Endothelial cell (in vitro differentiated cells): ENCODE measurements at places on chromosomes 4 and X.

DNA sequence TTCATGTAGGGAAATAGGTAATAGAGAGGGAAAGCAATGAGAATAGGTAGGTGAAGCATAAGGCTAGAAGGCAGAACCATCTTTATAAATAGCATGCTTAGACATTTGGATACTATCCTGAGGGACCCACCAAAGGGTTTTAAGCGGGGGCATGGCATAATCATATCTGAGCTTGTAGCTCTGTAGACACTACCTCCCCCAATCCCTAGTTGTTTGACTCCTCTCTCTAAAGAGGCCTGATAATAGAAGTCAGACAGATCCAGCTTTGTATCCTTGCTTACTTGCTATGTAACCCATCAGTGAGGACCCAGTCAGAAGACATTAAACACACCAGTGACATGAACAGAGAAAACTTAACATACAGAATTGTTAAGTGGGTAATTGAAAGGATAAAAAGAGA lies 58.7 kb downstream of the SCFD2 start:
- no peak for DNase-seq

- peak; percentile 29 for DNase-seq
These were observed 825 bp upstream of the RASGEF1B start for GRCh38 chr4:81472281-81473182.

- no peak for DNase-seq
These were observed 6.8 kb downstream of the AKAP17A start for GRCh38 chrX:1598021-1598875.

DNA sequence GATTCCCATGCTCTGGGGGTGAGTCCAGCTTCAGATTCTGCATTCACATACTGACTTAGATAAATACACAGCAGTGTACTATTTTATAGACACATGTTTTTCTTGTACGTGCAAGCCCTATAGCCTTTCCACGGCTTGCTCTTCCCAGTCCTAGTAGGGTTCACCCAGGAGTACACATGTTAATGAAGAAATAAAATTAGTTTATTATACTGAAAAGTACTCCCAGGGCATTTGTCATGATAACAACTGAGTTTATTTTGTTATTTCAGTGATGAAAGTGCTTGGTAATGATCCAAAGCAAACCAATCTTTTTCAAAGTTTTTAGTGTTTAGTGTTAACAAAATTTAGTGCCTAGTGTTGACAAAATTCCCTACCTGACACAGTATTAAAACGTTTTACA lies 21.3 kb downstream of the MAPK10 start:
- DNase-seq: no peak

GRCh38 chr4:94540476-94540875 lies 88.7 kb downstream of the PDLIM5 start:
- no peak for DNase-seq

- no peak for DNase-seq
These were observed 16.0 kb downstream of the CCNQ start for GRCh38 chrX:153582896-153583295.

GRCh38 chr4:155802190-155802959 lies 43.6 kb downstream of the GUCY1B1 start:
- no peak for DNase-seq

GRCh38 chrX:130085551-130086446 lies 24.5 kb downstream of the ELF4 start:
- peak; percentile 34 for DNase-seq

DNA sequence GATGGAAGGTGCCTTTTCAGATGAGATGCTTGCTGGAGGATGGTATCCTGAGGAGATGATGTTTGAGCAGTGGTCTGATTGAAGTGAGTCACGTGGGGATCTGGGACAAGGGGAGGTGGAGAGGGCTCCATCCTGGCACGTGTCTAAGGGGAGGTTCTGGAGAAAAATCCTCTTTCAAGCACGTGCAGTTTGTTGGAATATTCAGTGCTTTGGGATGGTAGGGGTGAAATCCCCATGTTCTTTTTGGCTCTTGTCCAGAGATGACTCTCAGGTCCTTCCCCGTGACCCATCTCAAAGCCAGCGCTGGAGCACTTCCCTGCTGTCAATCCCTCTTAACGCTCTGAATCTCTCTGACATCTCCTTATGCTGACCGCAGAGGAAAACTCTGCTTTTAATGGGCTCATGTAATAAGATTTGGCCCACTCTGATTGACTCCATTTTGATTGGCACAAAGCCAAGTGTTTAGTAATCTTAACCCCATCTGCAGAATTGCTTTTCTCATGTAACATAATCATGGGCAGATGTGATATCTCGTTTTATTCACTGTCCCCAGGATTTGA lies 10.8 kb upstream of the KLKB1 start:
- DNase-seq: no peak

DNA sequence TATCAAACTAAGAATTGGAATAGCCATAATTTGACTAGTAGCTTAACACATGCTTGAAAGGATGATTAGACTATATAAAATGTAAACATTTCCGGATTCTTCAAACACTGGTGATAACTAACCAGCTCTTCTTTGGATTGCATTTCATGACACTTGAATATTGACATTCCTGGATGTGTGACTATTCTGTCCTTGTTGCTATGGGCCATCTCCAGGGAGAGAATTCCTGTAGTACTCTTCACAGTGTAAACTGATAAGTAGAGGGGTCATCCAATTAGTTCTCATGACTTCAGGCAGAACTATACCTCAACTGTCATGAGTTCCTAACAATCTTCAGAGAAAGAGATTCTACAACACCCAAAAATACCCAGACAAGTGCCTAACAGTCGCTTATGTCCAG lies 1026.7 kb upstream of the TENM3 start:
- DNase-seq: no peak

DNA sequence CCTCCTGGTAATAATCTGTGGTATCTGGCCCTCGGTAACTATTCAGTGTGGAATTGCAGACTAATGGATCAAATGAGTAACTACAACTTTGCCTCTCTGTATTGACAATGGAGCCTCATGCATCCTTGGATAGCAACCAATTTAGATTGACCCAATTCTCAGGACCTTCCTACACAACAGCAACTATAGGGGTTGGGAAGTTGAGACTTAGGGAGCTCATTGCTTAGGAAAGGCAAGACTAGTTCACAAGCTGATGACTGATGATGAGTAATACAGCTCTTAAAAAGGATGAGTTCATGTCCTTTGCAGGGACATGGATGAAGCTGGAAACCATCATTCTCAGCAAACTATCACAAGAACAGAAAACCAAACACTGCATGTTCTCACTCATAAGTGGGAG lies 47.5 kb upstream of the KLHL13 start:
- DNase-seq: no peak

GRCh38 chrX:317424-318067 lies 1.1 kb downstream of the GTPBP6 start:
- no peak for DNase-seq

DNA sequence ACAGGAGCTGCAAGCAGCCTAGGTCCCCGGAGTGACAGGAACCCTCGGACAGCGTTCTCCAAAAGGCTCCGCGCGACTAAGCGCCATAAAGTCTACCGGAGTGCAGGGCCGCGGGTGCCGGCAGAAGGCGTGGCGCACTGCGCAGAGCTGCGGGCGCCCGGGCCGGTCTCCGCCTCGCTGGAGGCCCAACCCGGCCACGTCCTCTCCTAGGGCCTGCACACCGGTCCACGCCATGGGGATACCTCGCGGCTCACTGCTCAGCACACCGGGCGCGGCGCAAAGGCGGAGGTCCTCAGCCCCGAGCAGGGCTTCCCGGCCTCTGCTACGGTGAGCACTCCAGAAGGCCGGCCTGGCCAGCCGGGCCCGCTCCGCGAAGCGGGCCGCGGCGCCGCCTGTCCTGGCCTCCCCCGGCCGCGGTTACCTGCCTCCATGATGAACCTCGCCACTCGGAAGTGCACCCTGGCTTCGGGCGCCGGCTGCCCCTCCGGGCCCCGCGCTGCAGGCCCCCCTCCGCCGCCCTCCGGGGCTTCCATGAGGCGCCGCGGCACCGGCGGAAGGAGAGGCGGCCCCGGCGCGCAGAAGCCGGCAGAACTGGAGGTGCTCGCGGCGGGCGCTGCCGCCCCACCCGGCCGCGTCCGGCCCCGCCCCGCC lies at the start of gene CCNQ:
CCNQ (minus strand) TSS at position 599 of the 651 bp plus-strand sequence; CDS start at position 533, 66 bp downstream.
- DNase-seq: no peak

DNA sequence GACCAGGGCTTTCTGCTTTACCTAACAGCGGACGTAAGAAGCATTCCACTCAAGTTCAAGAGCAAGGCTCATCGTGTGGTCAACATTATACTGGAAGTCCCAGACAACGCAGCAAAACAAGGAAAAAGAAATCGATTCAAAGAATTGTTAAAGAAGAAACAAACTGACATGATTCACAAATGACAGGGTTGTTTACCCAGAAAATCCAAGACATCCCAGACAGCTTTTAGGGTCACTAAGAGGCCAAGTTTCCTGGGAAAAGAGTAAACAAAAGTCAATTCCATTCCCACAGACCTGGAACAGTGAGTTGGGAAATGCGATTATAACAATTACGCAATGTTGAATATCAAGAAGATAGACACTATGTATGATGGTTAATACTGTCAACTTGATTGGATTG lies 21.5 kb upstream of the HTRA3 start:
- no peak for DNase-seq

DNA sequence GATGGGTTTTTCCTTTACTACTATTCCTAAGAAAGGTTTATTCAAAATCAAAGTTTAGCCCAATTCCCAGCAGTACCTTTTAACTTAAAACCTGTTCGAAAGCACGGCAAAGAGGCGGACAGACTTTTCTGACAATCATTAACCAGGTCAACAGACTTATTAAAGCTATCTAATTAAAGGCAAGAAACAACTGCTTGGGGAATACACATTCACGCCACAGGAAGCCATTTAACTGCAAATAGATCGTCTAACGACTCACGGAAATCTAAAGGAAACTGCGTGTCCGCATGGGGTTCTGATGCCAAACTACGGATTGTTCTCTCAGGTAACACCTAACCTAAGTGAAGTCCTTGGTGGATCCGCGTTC lies 663 bp upstream of the USP53 start:
- DNase-seq: no peak

GRCh38 chr4:86586160-86586572 lies 7.9 kb upstream of the PTPN13 start:
- DNase-seq: no peak

DNA sequence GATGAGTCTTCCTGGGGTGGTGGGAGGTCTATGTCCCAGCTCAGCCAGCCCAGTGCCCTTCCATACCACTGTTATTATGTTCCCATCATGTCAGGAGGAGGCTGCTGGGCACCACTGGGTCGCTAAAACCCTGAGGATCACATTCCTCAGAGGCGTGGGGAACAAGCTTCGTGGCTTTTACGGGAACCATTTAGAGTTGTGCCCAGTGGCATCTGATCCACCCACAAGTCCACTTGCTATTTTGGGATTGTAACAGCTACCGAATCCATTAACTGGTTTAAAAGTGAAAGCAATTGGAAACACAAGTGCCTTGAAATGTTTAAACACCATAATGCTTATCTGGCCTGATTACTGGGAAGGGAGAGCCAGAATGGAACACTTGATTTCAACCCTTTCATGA lies 13.1 kb upstream of the CCKAR start:
- DNase-seq: no peak

DNA sequence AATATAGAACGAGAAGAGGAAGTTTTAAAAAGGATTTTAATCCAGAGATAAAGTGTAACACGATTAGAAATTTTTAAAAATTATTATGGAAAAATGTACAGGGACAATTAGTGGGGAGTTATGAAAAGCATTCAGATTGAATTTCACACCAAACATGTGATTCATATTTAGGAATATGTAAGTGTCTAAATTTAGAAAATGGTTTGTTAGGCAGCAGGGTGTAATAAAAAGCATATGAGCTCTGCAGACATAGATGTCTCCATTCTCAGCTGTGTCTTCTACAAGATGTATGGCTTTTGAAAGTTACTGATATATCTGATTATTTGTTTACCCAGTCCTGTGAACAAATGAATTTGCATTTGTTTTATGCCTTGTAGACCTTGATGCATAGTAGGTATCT lies 638.9 kb upstream of the AGA start:
- DNase-seq: no peak

- DNase-seq: no peak
These were observed 303.5 kb upstream of the GATB start for GRCh38 chr4:152064282-152064681.

- DNase-seq: no peak
These were observed 25.9 kb downstream of the CFAP299 start for GRCh38 chr4:80361329-80361900.

DNA sequence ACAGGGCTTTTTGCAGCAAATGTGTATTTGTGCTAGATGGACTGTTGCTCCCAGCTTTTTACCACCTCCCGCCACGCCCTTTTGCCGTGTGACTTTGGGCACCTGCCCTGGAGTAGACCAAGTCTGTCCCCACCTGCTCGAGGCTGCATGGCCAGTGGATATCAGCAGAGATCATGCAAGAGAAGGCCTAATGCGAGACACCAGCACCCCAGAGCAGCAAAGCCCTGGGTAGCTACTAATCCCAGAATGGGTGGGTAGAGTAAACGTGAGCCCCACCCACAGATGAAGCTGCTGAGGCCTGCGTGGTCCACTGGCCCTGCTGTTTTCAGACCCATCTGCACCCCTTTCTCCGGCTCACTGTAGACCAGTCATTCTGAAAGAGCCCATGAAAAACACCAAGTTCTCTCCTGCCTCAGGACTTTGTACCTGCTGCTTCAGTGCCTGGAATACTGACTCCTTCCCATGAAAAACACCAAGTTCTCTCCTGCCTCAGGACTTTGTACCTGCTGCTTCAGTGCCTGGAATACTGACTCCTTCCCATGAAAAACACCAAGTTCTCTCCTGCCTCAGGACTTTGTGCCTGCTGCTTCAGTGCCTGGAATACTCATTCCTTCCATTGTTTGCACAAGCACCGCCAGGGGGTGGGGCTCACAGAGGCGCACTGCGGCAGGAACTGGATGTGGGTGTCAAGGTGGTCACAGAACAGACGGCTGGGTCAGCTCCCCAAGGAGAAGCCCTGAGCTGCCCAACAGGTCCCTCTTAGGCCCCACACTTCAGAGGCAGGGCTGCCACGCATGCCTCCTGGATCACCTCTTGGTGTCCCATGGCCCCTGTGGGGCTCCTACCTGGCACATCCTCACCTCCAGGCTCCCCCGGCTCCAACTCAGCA lies 5.1 kb upstream of the TNIP2 start:
- no peak for DNase-seq

DNA sequence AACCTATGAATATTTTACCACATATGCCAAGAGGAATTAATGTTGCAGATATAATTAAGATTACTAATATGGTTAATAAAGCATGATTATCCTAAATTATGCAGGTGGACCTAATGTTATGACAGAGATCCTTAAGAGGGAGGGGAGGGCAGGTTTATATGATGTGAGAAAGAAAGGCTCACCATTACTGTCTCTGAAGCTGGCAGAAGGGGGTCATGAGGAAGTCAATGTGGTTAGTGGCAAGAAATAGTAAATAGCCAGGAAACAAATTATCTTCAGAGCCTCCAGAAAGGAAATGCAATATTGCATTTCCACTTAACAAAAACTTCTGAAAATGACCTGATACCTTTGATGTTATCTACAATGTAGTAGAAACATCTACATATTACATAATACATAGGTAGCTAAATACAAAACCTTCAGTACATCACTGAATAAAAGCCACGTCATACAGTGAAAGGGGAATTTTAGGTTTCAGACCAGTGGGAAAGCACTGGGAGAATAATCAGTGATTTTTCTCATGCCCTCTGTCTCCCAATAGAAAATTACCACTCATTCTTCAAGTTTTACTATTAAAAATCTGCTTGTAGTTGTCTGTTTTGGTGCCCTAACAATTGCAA lies 609.2 kb downstream of the SPOCK3 start:
- no peak for DNase-seq
